Left lobe of liver (tissue), 2 donors: ENCODE measurements at places on chromosomes 13 and 19. TPM values are rescaled to one million over a fixed set of nuclear protein-coding genes. Genes with fewer than 3 reads are reported as not detected.

- no peak for DNase-seq
Measured at GRCh38 chr13:86954341-86954740, 716.8 kb upstream of the SLITRK5 start.

DNA sequence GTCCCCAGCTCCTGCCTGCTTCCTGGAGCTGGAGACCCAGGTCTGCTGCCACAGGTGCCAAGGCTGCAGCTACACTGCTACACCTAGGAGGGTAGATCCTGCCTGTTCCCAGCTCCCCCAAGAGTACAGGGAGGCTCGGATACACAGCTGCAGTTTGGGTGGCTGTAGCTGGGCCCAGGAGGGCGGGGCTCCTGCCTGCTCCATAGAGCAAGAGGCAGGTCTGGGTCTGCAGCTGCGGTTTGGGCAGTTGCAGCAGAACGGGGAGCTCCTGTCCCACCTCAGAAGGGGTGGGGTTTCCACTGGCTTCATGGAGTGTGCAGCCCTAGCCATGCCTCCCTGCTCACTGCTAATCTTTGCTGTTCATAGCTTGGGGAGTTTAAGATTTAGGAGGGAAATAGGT, 199.0 kb downstream of the NUFIP1 start:
- DNase-seq: no peak

- DNase-seq: no peak
Measured at GRCh38 chr19:18227781-18228271, 1.6 kb upstream of the PDE4C start.

- no peak for DNase-seq
Measured at GRCh38 chr19:4732680-4733114, 9.1 kb upstream of the DPP9 start.

DNA sequence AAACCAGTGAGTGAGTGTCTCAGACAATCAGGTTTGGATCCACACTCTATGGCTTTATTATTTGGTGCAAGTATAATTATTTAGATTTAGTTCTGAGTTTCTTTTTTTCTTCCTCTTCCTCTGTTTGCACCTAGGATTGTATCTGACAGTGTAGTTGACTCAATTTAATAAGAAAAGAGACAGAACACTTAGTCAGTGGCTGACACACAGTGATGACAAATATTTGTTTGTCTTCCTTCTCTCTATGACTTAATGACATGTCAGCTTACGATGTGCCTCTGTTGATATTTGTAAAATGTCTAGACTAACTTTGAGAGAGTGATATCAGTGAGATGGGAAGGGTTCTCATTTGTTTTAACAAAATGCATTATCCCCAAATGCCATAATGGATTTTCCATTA, 129.5 kb upstream of the SLC10A2 start:
- no peak for DNase-seq

DNA sequence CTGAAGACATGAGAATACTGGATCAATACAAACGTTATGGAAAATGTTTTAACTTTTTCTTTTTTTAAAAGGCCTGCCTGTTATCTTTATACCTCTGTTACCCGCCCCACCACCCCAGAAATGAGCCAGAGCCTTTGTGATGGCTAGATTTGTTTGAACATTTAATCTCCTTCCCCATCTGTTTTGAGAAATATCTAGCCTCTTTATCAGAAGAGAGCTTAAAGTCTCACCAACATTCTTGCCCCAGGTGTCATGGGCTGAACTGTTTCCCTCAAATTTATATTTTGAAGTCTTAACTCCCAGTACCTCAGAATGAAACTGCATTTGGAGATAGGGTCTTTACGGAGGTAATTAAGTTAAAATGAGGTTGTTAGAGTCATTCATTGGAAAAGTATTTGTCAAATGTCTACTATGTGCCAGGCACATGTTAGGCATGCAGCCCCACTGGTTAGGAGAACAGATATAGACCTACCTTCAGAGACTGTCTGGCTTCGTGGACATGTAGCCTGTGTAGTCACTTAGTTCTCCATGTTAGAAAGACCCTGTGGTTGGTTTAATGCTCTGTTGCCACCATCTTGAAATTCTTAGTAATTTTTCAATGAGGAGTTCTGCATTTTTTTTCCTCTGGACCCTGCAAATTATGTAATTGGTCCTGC, 6.3 kb upstream of the RB1 start:
- no peak for DNase-seq

DNA sequence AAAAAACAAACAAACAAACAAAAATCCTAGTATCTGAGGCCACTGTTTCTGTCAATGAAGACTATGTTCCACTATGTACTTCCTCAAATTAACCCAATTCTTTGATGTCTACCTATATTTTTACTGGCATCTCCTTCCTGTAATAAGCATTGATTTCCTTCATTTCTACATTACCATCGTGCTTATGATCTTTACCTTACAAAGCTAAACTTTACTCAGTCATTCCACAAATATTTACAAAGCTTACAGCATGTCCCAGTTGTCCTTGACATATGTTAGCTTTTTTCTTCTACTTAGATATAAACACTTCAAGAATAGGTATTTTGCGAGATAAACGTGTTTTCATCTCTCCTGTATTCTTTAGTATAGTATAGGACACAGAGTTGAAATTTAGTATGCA, 1090.9 kb downstream of the PCDH9 start:
- no peak for DNase-seq

GRCh38 chr19:15093001-15093400, 11.0 kb downstream of the OR1I1 start:
- DNase-seq: no peak

DNA sequence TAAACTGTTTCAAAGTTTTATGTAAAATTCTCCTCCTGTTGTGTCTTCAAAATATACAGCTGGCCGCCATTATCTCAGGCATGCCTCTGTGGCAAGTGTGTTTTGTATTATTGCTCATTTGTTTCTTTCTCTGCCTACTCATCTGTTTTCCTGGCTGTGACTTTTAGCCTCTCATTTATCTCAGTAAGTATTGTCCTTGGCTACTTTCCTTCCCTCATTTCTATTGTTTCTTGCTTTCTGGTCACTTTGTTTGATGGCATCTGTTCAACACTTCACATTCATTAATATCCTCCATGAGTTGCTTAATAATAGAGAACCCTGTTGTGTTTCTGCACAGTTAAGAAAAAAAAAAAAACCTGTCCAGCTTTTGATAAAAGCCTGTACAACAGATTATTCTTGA, 869.4 kb downstream of the PCDH17 start:
- no peak for DNase-seq

- DNase-seq: no peak
Measured at GRCh38 chr19:1843646-1844394, 4.5 kb downstream of the REXO1 start.

DNA sequence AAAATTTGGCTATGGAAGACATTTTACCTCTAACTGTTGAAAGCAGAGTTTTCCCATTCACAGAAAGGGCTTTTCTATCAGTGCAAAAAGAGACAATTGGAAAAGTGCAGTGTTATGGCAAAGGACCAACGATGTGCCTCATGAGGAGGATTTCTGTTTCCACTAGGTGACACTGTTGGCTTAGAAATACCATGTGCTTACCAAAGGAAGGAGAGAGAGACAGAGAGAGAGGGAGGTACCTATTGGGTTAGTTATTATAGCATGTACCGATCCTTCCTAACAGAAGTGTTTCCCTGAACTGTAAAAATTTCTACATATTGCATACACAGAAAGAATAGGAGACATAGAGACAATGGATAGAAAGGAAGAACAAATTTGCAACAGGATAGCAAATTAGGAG, 23.9 kb upstream of the PSG4 start:
- no peak for DNase-seq

DNA sequence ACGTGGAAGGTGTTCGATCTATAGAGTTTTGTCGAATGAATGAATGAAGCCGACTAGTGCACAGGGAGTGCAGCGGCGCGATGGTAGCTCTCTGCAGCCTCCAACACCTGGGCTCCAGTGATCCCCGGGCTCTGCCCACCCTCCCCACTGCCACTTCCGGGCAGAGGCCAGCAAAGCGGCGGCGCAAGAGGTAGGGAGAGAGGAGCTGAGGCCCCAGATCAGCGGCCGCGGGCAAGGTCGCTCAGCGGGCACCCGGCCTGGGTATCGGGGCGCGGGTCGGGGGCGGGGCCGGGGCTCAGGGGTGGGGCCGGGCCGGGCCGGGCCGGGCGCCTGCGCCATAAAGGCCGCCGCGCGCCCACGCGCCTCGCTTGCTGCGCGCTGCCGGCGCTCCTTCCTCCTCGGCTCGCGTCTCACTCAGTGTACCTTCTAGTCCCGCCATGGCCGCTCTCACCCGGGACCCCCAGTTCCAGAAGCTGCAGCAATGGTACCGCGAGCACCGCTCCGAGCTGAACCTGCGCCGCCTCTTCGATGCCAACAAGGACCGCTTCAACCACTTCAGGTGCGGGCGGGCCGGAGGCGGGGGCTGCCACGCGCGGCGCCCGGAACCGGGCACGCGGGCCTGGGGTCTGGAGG, at the start of gene GPI:
GPI (plus strand) TSS at position 367 of the 633 bp plus-strand sequence; CDS start at position 438, 71 bp downstream.
- peak; percentile 78 for DNase-seq

DNA sequence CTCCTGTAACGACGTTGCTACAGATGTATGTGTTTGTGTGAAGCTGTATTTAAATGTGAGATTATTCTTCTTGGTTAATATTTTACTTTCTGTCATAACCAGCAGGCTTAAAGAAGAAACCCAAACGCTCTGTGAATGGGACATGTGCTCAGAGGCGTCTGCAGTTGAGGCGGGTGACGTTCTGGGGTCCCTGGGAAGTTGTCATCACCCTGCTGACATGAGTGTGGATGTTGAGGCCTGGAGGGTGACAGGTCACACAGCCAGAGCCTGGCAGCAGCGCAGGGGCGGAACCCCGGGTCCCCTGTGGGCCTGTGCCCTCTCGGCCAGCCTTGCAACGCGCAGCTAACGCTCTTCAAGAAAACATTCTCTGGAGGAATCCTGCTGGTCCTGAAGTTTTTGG, 16.6 kb downstream of the RASA3 start:
- peak; percentile 40 for DNase-seq

DNA sequence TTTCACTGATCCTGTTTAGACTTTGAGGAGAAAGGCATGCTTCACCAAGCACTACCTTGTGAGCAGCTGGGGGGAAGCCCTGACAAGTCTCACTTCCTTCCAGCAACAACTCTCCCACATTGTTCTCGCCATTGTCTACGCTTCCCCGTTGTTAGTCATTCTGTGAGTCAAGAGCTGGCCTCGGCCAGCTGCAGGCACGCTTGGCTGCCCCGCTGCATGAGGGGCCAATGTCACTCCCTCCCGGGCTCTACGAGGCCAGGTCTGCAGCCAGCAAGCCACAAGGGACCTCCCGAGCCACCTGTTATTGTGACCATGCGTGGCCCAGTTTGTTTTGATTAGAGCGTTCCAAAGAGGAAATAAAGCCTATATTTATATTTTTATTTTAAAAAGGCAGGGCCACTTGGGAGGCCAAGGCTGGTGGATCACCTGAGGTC, 220.9 kb downstream of the FOXO1 start:
- DNase-seq: no peak

DNA sequence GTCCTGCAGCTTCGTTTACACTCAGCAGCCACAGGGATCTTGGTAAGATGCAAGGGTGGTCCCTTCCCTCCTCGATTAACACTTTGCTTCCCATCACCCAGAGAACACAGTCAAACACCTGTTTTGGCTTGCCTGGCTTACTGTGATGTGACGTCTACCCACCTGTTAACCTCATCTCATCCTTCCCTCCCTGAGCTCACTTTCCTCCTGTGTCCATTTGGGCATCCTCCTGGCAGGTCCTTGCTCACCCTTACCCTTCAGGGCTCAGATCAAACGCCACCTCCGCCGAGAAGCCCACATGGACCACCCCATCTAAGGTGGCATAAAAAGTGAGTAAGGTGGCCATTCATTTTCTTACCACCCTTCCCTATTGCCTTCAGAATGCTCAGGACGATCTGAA, 9.2 kb downstream of the FIZ1 start:
- DNase-seq: no peak

GRCh38 chr13:72763411-72763810, 18.3 kb downstream of the DIS3 start:
- no peak for DNase-seq

- DNase-seq: no peak
Measured at GRCh38 chr13:37934339-37935191, 65.0 kb upstream of the TRPC4 start.

Gene SHISA2
- not detected for total RNA-seq

Gene KLK6
- total RNA-seq: not detected

Gene LHB
- total RNA-seq: not detected

Gene TPTE2
- total RNA-seq: not detected

Gene PRKCG
- 0.08 TPM for total RNA-seq

Gene ZNF324B
- total RNA-seq: 4.6 TPM

Gene VASP
- total RNA-seq: 21.7 TPM

Gene ZNF439
- 0.60 TPM for total RNA-seq

Gene ZNF132
- 1.9 TPM for total RNA-seq

Gene SMIM44
- total RNA-seq: not detected
